Stimulated activated CD4-positive, alpha-beta T cell treated with anti-CD3 and anti-CD28 coated beads, Interleukin-1b, Interleukin-23, amount 100 ng/mL, for 4 hours (primary cell): ENCODE measurements at places on chromosomes 12 and 14.

DNA sequence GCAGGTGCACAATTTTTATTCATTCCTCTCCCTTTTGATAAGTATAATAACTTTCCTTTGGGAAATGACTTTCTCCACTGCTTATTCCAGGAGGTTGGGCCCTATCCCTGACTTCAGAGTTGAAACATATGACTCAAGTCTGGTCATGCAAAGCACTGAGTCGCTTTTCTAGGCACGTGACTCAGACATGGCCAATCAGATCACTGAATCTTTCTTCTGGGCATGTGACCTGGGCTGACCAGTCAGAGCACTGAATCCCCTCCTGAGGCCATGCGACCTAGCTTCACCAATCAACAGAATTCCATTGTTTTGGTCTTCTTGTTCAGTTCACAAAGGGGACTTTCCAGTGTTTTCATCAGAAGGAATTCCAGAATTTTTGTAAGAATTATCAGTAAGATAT is 377.1 kb upstream of the KITLG start:
- no peak for DNase-seq

- DNase-seq: no peak
These were observed 66.3 kb upstream of the HOXC13 start for GRCh38 chr12:53872367-53872766.

DNA sequence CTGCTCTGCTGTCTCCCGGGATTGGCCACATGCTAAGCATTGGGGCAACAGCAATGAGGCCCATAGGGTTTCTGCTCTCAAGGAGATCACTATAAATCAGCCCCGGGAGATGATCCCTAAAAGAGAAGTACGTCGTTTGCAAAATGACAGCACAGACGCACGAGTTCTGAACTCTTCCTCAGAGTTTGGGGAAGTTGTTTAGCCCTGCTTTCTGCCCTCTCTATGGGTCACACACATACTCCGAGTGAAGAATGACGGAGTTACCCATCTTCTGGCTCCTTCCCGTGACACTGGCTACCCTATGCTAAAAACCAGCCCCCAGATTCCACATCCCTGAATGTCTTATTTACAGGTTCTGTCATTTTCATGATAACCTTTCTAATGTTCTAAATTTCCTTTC is 258.0 kb upstream of the PLEKHG7 start:
- DNase-seq: no peak

- no peak for DNase-seq
These were observed 17.0 kb downstream of the PSEN1 start for GRCh38 chr14:73153272-73153671.

- DNase-seq: no peak
These were observed 1006.0 kb upstream of the TMEM132C start for GRCh38 chr12:127260999-127261398.

DNA sequence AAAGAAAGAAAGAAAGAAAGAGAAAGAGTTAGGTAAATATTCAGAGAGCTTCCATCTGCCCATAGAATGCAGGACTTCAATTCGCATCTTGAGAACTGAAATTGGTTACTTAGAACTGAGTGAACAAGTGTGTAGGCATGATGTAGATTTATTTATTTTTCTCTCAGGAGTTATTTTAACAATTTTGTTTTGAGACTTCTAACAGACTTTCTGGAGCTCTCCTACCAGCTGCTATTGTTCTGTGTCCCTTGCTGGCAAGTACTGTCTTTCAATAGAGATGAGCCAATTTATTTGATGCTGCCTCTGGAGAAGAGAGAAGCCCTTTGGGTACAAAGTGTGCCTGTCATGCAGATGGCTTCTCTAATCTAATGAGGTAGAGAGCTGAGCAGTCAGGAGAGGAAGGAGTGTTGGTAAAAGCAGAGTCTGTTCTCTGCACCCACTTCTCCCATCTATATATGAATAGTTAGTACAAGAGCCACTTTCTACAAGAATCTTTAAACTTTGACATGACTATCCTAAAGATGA is 67.0 kb downstream of the SYT1 start:
- no peak for DNase-seq

DNA sequence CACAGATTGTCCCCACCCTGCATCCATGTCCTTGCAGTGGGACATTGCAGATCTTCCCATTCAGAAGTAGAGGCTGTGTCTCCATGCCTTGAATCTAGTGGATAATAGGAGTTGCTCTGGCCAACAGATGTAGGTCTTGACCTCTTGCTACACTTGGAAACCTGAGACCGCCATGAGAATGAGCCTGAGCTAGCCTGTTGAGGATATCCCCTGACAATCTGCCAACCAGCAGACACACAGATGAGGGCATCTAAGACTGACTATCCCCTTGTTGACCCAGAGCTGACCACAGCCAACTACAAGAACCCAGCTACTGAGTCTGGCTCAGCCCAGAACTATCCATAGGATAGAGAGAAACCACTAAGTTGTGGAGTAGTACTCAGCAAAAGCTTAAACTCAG is 161.1 kb upstream of the NOS1 start:
- no peak for DNase-seq

DNA sequence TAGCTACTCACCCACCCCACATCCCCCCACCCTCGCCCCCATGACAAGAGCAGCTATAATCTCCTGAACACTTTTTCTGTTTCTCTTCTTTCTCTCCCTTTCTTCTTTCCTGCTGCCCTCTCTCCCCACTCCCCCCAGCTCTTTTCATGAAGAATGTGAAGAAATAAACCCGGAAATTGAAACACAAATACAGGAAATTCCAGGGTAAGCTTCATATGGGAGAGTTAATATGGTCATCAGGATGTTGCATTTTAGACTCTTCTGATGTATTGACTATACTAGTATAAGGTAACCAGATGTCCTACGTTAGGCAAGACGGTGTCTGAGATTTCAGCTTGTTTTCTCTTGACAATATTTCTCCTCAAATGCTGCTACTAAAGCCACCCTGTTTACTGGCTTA is 41.6 kb upstream of the LRIG3 start:
- no peak for DNase-seq

DNA sequence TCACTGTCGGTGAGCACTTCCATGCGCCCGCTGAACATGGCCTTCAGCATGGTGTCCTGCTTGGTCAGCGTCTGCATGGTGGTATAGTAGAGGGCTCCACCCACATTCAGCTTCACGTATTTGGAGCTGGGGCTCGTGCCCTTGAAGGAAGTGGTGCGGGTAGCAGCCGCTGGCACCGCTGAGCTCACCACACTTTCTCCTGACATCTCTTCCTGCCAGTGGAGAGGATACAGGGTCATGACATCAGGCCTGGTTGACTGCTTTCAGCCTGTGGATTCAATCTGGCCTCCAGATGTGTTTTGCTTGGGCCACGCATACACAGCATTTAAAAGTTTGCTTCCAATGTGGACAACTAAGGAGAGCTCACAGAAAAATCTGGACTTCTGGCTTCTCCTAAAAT is 7.6 kb downstream of the KCTD10 start:
- no peak for DNase-seq

GRCh38 chr14:87989956-87990299 is 3.1 kb downstream of the GALC start:
- no peak for DNase-seq
